ENCODE measurements at places on chromosomes 13 and 19.

DNA sequence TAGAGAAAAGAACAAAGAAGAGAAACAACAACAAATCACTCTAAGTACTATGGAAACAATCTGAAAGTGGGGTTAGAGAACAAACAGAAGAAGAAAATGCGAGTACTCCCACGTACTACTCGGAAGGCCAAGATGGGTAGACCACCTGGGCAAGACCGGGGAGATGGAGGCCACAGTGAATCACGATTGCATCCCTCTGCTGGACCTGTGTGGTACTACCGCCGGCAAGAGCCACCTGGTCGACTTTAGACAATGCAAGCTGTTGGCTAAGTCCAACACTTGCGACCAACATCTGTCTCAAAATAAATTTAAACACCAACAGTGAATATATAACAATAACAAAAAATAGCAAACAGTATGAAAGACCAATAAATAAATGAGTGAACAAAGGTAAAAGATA is 45.5 kb upstream of the ZNF91 start:
- no peak for DNase-seq

DNA sequence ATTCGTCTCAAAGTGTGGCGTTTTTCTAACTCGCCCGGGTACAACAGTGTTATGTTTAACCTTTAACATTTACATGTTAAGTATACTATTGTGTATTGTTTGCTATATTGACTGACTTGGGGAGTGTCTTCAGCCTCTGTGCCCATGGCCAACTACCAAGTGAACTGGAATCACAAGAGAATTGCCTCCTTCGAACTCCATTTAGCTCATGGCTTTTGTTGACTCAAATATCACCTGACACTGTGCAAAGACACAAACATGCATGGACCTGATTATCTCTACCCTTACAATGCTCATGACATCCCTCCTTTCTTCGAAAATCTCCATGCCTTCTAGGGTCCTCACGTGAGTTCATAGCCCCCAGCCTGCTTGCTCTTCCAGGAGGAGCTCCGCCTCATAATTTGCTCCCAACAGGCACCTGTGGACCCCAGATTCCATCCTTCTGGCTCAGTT is 704 bp downstream of the ZNF814 start:
- no peak for DNase-seq

- DNase-seq: no peak
These were observed 15.0 kb downstream of the PAF1 start for GRCh38 chr19:39375929-39376328.

DNA sequence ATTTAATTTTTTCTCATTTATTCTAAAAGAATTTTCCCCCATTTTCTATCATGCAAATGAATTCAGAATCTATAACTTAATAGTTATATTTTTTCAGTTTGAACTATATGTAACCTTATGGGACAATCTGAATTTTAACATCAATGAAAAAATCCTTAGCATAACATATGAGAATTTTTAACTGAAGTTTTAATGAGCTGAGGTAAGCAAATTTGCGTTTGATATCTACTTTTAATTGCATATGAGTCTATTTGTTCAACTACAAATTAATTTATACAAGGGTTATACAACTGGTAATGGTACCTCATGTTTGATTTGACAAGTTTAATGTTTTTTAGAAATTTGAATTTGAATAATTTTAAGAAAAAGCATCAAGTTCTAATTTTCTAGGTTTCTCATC is 384.4 kb upstream of the PCDH9 start:
- no peak for DNase-seq

DNA sequence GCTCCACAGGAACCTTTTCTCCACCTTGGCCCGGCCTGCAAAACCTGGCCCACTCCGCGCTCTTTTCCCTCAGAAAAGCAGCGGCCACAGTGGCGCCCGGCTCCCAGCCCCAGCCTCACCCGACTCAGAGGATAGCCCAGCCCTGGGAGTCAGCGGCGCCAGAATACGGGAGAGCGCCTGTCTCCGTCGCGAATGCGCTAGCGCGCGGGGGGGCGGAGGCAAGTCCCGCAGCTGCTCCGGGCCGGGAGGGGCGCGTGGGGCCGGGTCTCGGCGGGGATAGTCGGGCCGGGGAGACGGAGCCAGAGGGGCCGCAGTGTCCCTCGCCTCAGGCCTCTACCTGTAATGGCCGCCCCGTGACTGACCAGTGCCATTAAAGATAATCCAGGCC is at the start of gene ZFP30:
ZFP30 (minus strand) TSS at position 165 of the 388 bp plus-strand sequence. CDS start 7,643 bp downstream, outside the sequence.
- peak; percentile 77 for DNase-seq

GRCh38 chr13:91722267-91722884 is 324.0 kb downstream of the GPC5 start:
- DNase-seq: no peak

DNA sequence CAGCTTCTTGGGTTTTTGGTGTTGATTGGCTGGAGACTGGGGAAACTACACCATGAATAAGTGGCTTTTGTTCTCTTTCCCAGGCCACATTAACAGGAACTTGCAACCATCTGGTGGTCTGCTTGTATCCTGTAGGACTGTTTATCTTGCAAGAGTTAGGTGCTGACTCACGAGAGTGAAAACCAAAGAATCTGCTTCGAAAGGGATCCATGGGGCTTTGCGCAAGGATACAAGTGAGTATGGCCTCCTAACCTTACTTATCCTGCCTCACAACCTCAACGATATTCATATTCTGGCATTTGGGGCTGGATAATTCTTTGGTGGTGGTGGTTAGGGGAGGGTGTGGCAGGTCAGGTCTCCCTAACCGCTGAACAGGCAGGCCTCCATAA is 4.7 kb upstream of the SIGLECL1 start:
- no peak for DNase-seq

- DNase-seq: no peak
These were observed 353 bp downstream of the ENOX1 start for GRCh38 chr13:43786472-43786765.

DNA sequence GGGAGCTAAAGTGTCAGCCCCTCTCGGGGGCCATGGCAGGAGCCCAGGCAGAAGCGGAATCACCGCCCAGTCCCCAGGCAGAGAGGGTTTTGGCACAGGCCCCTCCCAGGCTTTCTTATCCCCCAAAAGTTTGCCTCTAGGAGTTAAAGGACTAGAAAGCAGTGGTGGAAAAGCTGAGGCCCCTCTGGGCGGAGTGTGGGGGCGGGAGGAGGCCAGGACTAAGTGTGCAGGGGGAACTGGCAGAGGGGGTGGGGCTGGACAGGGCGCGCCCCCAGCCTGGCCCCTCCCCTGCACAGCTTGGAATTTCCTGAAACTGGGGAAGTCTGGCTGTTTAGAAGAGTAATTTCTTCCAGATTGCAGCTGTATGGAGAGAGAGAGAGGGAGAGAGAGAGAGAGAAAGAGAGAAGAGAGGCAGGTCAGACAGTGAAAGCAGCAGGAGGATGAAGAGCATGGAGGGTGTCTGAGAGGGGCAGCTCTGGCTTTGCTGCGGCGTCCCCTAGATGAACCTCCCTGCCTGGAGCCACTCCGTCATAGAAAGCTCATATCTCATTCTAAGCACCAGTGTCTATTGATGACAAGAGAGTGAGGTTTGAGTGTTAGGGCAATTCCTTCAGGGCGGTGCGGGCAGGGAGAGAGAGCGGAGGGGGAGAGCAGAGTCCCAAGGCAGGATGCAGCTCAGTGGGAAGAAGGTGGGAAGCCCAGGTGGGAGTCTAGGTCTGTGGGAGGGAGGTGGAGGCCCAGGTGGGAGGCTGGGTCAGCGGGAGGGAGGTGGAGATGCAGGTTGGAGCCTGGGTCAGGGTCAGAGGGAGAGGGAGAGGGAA is at the start of gene CDC42EP5:
CDC42EP5 (minus strand) TSS at position 226 of the 821 bp plus-strand sequence. CDS start 7,749 bp downstream, outside the sequence.
- no peak for DNase-seq

DNA sequence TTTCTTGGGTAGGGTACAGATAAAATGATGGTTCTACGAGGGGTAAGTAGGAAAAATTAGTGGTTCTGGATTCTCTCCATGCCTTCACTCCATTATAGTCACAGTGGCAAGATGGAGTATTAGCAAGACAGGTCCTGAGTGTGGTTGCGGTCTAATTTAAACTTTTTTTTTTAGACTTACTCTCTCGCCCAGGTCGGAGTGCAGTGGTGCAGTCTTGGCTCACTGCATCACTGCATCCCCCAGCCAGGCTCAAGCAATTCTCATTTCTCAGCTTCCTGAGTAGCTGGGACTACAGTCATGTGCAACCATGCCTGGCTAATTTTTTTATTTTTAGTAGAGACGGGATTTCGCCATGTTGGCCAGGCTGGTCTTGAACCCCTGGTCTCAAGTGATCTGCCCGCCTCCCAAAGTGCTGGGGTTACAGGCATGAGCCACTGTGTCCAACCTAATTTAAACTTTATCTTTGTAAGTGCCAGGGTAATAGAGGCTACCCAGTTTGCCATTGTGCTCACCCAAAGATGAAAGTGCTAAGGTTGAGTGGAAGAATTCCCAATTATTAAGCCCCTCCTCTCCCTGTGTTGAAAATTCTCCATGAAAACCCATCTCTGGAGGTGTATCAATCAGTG is 135.6 kb downstream of the TM9SF2 start:
- no peak for DNase-seq

GRCh38 chr13:43306372-43306771 is 283.0 kb downstream of the DNAJC15 start:
- no peak for DNase-seq

- DNase-seq: peak; percentile 34
These were observed 2.0 kb downstream of the KLF2 start for GRCh38 chr19:16326401-16327168.

GRCh38 chr19:42250666-42251531 is 4.0 kb downstream of the ERF start:
- DNase-seq: no peak

GRCh38 chr19:5189318-5189607 is 151.3 kb downstream of the PTPRS start:
- DNase-seq: no peak

GRCh38 chr13:91185294-91185863 is 162.1 kb upstream of the MIR17HG start:
- DNase-seq: no peak

GRCh38 chr13:79703772-79704171 is 222.8 kb downstream of the NDFIP2 start:
- no peak for DNase-seq

- DNase-seq: no peak
These were observed 111.4 kb downstream of the CCNA1 start for GRCh38 chr13:36543671-36544070.

- DNase-seq: no peak
These were observed 11.5 kb upstream of the WBP4 start for GRCh38 chr13:41049480-41050440.

- DNase-seq: no peak
These were observed 14.5 kb upstream of the TRPC4 start for GRCh38 chr13:37884026-37884425.

GRCh38 chr13:59746291-59746962 is 417.3 kb downstream of the DIAPH3 start:
- no peak for DNase-seq

- peak; percentile 30 for DNase-seq
These were observed 3.3 kb downstream of the OR10H1 start for GRCh38 chr19:15812060-15812722.

DNA sequence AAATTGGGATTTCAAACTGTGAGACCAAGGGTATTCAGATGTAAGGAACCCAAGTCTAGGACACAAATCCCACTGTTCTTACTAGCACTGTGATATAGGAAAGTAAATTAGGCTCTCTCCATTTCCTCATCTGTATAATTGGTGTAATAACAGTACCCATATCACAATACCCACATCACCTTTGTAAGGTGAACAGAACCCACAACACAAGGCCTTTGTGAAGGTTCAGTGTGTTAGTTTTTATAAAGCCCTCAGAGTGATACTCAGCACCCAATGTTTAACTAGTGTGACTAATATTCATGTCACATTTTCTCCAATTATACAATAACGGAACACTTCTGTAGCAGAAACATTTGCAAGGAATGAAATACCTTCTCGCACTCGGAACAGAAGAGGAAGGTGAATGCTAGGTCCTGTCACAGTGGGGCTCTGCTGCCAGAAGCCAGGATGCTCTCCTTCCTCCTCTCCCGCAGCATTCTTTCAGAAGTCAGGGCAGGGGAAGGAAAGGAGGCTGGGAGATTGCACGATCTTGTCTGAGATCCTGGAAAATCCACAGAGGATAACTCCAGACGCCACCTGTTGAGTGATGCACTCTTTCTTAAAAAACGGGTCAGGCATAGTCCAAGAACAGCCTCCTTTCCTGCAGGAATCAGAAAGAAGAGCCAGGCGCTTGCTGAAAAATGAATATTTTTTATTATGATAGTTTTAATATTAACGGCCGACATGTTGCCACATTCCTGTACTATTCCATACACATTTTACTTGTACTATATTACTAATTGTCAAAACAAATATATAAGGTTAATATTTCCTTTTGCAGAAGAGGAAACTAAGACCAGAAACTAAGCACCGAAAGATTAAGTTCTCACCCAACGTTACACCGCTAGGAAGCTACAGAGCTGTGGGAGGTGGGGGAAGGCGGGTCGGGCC is 762 bp downstream of the ZNF45 start:
- DNase-seq: no peak

Measured in T follicular helper cell (primary cell).